ENCODE measurements at places on chromosomes 4 and X. TPM values are rescaled to one million over a fixed set of nuclear protein-coding genes. Genes with fewer than 3 reads are reported as not detected.

The PABPC1L2B gene
- total RNA-seq, result not detected

The ACE2 gene
- total RNA-seq, result not detected

The MTTP gene
- total RNA-seq, result 0.29 TPM

The MAOA gene
- 0.54 TPM for total RNA-seq

DNA sequence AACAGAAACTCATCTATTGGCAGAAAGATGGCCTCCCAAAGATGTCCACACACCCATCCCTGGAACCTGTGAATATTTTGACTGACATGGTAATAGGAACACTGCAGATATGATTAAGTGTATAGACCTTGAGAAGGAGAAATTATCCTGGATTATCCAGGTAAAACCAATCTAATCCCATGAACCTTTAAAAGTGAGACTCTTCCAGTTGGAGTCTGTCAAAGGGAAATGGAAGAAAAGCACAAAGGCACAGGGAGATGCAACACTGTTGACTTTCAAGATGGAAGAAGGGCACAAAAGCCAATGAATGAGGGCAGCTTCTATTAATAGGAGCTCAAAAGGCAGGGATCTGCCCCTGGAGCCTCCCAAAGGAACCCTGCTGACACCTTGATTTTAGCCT is 83.0 kb downstream of the AMELX start:
- no peak for DNase-seq

- DNase-seq, result no peak
Observed at GRCh38 chr4:53695540-53696463, 104.5 kb upstream of the LNX1 start.

GRCh38 chr4:81245218-81246009 is 30.4 kb upstream of the PRKG2 start:
- no peak for DNase-seq

DNA sequence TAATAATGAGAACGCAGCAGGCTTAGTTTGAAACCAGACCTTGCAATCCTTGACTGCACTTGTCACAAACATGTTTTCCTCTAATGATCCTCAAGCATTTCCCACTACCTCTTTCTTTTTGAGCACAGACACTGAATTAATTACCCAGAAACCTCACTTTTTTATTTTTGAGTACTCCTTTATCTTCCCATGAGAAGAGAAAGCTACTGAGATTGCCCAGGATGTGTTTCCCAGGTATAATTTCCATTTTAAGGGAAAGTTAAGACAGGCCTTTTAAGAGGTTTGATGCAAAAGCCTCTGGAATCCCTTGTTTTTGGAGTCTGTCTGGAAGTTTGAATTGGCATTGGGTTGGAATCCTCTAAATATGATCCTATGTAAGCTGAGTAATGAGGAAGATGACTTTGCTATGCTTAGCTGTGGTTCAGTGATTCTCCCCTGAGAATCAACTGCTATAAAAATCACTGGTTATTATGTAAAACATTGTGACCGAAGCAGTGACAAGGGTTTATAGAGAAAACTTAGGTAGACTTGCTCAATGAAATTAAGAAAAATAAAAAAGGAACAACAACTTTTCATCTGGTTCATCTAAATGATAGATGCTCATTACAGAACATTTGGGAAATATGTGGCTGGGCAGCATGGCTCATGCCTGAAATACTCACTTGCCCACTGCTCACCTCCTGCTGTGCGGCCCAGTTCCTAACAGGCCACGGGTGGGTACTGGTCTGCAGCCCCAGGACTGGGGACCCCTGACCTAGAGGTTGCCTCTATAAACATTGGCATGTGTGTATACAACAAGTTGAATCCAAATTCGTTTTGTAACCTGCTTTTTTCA is 10.8 kb upstream of the RHOH start:
- no peak for DNase-seq
